ENCODE measurements at places on chromosomes 3 and 15. TPM values are rescaled to one million over a fixed set of nuclear protein-coding genes. Genes with fewer than 3 reads are reported as not detected.

DNA sequence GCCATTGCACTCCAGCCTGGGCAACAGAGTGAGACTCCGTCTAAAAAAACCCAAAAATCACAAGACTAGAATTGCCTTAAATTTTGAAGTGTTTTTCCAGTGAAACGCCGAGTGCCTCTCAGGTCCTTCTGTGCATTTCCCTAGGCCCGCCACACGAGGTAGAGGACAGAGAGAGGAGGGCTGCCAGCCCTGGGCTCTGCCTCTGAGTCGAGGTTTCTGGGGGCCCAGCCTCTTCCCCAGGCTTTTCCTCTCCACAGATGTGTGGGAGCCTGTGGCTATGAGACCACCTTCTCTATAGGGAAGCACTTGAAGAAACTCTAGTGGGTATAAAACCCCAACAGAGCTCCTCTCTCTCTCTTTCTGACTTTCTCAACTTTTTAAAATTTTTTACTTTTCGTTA, 10.9 kb upstream of the EHD4 start:
- no peak for DNase-seq

GRCh38 chr15:89500397-89501270, 4.3 kb upstream of the RHCG start:
- DNase-seq = no peak

Gene TMOD3
- total RNA-seq = 51.1 TPM

Gene DLG1
- 58.6 TPM for total RNA-seq

Gene AHSG
- total RNA-seq = not detected

GRCh38 chr15:62445244-62445643, 280.2 kb upstream of the C2CD4B start:
- peak; percentile 76 for DNase-seq

Gene SKOR1
- not detected for total RNA-seq
